ENCODE measurements at places on chromosomes 2 and 18.

DNA sequence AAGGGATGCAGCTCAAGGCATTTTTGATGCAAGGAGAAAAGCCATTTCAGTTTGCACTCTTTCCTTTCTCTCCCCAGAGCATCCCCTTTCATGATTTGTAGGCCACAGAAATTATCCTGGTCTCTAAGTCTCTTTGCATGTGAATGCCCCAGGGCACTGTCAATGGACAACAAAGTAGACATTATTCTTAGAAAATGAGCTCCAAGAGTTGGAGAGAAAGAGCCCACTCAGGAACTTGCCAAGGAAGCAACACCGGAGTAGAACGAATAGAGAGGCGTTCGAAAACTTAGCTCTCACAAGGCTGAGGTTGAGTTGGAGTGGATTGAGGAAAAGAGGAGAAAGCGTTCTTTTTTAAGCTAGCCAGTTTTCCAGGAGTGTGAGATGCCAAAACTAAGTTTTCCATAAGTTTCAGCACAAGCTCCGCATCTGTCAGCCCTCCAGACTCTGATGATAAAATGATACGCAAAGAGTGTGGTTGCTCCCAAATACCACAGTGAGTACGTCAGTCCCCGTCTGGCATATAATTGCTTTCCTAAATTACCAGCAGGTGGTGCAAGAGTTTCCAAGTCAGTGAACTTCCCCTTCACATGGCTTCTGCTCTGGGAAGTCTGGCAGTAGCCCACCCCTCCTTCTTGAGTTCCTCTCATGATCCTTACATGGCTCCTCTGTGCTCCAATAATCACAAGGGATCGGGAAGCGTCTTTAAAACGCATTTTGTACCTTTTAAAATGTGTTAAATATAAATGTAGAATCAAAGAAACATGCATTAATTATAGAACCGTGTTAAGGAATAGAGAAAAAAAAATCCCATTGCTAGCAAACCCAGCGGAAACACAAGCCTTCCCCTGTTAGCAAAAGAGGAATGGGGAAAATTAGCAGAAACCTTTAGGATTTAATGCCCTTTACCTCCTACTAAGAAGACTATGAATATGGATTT lies 1060.6 kb upstream of the FANCL start:
- DNase-seq = peak; percentile 50

- no peak for DNase-seq
These were observed 37.6 kb upstream of the TWIST2 start for GRCh38 chr2:238810321-238810720.

GRCh38 chr18:61333746-61334490 lies 688 bp downstream of the CDH20 start:
- DNase-seq = no peak

DNA sequence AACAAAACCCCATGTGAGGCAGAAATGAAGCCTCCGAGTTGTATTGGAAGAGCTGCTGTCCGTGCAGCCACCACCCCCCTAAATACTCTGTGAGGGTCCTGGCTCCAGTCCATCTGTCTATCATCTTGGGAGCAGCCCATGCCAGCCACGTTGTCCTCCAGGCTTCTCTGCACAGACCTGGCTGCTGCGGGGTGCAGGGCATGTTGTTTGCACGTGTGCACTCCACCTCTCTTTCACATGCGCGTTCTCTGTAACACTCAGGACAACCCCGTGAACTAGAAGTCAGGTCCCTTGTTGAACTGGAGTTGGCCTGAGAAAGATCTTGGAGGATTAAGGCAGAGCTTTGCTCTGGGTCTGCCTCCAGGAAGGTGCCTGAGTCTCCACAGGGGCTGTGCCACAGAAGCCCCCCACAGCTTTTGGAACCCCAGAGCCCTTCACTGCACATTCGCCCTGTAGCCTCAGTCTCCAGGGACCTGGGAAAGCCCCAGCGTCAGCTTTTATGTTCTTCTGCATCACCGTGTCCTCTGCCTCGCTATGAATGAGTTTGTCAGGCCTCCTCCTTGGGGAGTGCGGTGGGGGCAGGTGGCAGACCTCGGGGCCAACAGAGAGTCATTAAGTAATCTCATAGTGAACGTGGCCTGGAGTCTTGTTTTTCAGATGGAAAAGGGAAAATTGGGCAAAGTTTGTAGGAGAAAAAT lies 16.6 kb downstream of the RTP5 start:
- no peak for DNase-seq

DNA sequence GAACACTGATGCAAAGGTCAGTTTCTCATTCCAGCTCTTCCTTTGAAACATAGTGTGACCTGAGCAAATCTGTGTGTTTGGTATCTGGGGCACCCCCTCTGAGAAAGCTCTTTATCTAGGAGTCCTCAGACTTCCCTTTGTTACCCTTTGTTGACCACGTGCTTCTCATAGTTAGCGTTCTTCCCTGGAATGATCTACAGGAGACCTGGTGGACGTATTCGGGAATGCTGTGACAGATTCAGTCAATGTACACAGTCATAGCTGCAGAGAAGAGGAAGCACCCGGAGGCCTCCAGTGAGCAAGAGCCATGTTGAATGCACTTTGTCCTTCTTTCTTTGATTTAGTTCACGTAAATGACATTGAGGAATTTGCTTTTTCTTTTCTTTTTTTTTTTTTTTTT lies 10.7 kb upstream of the CHMP1B start:
- no peak for DNase-seq

DNA sequence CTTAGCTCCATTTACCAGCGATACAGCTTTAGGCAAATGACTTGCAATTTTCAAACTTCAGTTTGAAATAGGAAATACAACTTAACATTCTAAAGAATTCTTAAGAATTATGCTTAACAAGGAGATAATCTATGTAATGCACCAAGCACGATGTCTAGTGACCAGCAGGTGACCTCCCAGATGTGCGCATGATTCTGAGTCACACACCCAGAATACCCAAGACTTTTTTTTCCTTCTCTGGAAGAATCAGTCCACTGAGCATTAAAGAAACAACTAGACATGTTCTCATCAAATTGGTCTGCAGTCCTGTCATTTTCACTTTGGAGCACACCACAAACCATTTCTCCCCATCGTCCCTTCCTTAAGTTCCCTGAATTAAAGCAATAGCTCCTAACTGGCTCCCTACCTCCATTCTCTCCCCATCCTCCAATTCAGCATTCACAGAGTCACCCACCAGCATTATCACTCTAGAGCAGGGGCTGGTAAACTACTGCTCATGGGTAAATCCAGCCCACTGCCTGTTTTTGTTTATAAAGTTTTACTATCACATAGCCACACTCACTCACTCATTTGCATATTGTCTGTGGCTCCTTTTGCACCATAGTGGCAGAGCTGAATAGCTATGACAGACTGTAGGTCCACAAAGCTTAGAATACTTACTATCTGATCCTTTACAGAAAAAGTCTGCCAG lies 13.2 kb downstream of the EVA1A start:
- no peak for DNase-seq

- DNase-seq = no peak
These were observed 570.8 kb downstream of the CCDC85A start for GRCh38 chr2:56754627-56755026.

DNA sequence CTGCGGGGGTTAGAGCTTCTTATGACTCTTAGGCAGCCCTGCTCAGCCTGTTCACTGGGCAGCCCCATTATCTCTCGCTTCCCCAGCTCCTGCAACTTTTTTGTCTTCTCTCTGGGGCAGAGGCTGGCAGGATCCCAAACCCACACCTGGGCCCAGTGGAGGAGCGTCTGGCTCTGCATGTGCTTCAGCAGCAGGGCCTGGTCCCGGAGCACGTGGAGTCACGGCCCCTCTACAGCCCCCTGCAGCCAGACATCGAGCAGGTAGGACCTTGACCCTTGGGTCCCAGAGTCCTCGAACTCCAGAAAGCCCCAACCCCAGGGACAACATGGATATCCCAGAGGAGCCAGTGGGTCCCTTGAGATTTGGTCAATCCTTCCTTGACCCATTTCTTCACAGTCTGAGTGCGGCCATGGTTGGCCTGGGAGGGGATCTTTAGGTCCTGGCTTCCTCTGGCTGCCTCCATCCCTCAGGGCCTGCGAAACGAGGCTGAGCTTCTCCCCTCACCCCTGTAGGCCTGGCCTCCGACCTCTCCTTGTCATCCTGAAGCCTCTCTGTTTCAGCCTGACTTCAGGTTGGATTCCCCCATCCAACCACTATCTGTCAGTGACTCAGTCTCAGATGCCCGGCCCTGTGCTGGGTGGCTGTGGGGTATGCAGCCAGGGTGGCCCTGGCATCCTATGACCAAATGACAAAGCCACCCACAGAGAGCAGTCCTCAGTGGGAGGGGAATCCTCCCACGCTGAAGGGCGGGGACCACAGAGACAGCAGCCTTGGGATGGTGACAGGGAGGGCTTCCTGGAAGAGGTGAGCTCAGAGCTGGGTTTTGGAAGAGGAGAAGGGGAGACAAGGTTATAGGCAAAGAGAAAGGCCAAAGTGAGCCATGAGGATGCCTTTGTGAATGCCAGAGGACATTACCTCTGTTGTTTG lies 214.2 kb downstream of the DYSF start:
- no peak for DNase-seq

DNA sequence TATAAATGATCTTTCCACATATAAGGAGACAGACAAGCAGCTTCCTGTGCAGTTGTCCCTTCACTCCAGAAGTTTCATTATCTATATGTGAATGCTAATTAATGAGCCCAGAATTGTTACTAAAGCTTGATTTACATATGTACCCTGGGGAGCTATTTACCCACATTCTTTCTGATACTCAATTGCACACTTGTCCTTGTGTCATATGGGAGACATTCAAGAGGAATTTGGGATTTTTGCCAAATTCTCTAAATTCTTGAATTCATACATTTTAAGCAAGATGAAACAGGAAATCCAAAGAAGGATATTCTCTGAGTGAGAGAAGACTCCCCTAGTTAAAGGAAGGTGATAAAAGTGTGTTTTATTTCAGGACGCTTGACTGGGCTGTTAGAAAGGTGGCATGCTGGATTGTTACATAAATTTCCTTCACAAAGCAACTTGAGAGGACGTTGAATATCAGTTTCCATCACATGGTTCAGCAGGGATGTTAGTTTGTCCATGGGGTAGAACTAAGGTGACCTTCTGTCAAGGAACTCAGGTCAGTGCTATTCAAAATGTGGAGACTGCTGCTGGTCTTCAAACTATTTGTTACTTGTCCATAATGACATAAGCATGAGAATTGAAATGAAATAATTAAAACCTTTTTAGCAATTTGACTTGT lies 368.2 kb downstream of the IRS1 start:
- DNase-seq = no peak

GRCh38 chr2:68031542-68032160 lies 31.2 kb downstream of the C1D start:
- DNase-seq = peak; percentile 64

DNA sequence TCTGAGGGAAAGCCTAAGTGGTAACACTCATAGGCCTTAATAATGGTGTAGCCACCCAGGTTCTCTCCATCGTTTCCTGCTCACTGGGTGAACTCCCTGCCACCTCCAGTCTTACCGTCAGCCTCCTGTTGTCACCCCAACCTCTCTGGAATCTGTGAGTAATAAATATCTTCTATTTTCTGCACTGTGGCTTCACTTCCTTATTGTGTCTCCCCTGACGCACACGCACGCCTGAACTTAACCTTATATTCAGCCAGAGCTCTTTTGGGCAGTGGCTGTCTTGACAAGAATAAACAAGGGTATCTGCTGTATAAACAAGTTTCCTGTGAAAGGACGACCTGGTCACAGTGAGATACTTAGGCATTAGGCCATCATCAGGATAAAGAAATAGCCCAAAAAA lies 467.2 kb downstream of the SPAG16 start:
- DNase-seq = no peak

- DNase-seq = no peak
These were observed 208.9 kb downstream of the MIB1 start for GRCh38 chr18:21949326-21950015.

DNA sequence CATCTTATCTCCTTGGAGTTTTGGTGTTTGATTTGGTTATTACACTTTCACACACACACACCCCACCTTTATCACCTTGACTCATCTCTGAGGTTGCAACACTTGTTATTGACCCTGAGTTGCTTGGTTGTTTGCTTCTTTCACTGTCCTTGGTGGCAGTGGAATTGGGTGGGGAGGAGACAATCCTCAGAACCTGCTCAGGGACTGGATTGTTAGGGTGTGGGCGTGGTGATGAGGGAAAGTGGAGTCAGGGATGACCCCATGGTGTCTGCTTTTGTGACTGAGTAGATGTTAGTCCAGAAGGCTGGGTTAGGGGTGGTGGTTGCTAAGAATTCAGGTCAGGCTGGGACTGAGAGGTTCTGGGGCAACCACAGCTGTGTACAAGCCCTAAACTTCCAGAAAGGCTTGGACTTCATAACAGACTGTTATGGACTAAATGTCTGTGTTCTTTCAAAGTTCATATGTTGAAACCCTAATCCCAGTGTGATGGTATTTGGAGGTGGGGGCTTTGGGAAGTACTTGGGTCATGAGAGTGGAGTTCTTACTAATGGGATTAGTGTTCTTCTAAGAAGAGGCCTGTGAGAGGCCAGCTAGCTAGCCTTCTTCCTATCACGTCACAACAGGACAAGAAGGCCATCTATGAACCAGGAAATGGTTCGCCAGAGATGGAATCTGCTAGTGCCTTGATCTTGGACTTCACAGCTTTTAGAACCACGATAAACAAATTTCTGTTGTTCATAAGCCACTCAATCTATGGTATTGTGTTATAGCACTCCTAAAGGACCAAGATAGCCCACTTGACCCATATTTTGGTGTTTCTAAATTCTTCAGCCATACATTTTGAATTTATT lies 3.4 kb upstream of the DIS3L2 start:
- DNase-seq = no peak

- DNase-seq = no peak
These were observed 26.1 kb downstream of the SLC14A1 start for GRCh38 chr18:45749918-45750689.

GRCh38 chr18:48295586-48296311 lies 113.4 kb downstream of the ZBTB7C start:
- no peak for DNase-seq

DNA sequence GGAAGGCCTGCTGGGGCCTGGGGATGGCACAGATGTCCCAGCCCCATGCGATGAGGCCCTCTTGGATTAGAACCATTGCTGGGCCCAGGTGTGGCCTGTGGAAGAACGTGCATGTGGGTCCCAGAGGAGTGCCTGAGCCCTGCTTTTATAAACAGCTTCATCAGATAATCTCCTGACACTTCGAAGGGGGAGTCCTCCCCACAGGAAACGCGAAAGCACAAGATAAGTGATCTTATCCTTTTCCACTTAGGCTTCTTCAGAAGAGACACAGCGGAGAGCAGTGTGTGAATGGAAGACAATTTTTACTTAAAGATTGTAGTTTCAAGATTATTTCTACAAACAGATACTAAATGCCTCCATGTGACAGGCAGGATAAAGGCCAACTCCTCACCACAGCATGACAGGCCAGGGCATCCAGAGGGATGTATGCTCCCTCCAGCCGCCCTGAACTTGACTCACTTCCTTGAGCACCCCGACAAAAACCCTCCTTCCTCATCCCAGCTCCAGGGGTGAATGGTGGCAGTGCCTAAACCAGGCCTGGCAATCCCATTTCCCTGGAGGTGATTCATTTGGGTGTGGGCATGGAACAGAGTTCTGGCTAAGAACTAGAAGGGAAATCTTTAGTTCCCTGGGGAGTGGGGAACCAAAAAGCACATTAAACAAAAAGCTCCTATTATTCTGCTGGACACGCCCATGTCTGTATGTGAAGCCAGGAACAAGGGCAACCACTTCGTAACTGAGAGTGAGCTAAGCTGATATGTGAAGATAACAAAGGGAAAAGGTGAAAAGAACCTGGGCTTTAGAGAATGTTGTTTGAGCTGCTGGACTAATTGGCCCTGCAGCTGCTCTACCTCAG lies 56.2 kb upstream of the TMEM163 start:
- no peak for DNase-seq

Data from left renal cortex interstitium (tissue), 4 donors.